ENCODE measurements at places on chromosomes 1 and 21.

GRCh38 chr1:180250883-180251509, 20.9 kb downstream of the LHX4 start:
- DNase-seq = no peak

GRCh38 chr1:54009406-54009805, 8.6 kb downstream of the LDLRAD1 start:
- no peak for DNase-seq

GRCh38 chr1:192512426-192513162, 63.0 kb upstream of the RGS1 start:
- no peak for DNase-seq

DNA sequence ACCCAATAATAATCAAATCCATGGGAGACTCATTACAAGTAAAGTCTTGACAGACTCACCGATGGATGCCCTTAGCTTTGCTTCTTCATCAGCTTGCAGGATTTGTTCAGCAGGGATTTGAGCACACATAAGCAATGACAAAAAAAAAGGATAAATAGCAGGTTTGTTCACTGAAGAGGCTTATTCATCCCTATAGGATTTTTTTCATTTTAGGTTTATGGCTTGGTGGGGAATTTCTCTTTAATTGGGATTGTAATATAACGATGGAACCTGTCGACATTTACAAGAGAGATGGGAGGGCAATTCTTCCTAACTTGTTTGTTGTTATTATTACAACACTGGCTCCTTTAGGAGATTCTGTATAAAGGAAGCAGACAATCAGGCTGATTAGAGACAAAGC, 649.1 kb upstream of the PLXNA2 start:
- no peak for DNase-seq

DNA sequence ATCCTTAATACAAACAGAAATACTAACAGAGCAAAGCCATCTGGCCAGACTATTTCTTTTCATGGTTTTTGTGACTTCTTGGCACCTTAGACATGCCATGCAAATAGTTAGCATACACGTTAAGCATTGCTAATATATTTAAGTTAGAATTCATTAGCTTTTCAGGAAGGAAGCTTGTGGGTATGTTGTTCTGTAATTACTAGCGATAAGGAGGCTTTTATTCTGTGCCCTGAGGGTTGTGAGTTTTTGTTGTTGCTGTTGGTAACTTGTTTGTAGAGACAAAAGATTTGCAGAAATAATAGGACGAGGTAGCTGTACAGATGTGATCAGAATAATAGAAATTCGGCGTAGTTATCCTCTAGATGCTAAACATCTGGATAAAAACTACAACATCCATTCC, 305.3 kb downstream of the TM2D1 start:
- DNase-seq = no peak

DNA sequence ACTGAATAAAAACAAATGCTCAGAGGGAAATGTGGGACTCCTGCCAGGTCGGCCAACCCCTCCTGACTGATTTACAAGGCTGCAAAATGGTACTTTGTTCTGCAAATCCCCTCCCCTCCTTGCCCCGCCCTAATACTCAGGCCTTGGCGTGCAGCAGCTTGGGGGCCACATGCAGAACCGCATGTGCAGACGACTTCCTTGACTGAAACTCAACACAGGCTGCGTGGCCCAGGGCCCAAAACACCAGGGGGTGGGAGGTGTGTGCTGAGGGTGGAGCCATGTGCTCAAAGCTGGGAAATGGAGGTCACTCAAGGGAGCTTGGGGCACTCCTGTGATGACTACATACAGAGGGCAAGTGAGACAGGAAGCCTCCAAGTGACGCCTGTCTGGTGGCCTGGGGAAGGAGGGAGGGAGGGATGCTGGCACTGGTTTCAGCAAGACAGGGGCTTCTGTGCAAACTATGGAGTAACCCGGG, 87.2 kb downstream of the MRPL37 start:
- no peak for DNase-seq

DNA sequence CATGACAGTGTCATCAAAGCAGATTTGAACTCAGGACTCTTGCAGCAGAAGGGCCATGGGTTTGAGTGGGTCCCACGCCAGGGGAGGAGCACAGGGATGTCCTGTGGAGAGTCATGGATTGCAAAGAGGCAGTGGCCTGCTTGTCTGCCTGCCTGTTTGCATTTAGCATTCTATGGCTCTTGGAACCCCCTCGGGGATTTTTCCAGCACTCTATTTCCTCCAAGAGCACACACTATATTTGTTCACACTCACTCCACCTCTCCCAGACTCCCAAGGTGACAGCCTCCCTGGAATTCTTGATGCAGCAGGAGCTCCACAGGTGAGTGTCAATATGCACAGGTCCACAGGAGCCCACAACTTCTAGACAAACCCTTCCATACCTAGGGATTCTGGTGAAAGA, 73.1 kb upstream of the LRRN2 start:
- DNase-seq = no peak

GRCh38 chr1:155177192-155177917, 3.7 kb downstream of the TRIM46 start:
- DNase-seq = no peak

DNA sequence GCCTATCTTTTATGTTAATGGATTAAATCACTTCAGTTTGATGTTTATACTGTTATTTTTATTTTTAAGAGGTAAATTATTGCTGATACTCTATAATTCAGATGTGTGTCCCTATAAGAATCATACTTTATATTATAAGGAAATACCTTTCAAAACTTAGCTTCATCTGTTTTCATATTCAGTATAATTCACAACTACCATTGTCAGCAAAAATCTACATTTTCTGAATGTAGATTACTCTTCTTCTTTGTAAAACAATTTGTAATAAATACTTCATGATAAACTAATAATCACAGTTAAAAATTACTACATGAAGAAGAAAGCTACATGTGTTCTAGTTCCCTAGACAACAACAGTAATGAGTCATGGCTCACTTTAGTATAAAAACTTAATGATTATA, 115.4 kb upstream of the SERTAD4 start:
- DNase-seq = no peak

GRCh38 chr1:235980976-235981375, 83.9 kb downstream of the NID1 start:
- no peak for DNase-seq

DNA sequence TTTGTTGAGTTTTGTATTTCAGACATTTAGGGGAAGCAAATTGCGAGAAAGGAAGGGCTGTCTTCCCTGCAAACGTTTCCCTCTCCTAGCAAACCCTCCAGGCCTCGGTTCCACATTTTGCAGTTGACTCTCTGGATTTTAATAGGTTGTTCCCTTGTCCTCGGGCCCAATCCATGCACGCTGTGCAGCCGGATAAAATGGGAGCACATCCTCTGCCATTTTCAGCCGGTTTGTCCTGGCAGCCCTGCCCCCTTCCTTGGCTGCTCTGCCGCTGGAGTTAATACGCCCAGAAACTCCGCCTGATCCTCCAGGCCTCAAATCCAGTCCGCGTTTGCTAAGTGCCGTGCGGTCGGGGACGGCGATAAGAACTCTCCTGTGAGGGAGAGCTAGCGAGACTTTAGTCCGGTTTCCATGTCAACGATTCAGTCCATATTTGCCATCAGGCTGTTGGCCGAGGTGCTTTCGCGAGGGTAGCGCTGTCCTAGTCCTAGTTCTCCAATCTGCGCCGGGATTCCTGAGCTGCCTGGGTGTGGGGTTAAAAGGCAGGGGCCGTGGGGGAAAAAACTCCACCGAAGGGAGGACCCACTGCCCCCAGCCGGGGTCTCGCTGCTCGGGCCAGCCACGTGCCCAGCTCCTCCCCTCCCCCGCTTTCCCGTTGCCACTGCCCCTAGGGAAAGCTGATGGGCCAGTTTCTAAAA, 2.9 kb upstream of the ARID1A start:
- peak; percentile 97 for DNase-seq

DNA sequence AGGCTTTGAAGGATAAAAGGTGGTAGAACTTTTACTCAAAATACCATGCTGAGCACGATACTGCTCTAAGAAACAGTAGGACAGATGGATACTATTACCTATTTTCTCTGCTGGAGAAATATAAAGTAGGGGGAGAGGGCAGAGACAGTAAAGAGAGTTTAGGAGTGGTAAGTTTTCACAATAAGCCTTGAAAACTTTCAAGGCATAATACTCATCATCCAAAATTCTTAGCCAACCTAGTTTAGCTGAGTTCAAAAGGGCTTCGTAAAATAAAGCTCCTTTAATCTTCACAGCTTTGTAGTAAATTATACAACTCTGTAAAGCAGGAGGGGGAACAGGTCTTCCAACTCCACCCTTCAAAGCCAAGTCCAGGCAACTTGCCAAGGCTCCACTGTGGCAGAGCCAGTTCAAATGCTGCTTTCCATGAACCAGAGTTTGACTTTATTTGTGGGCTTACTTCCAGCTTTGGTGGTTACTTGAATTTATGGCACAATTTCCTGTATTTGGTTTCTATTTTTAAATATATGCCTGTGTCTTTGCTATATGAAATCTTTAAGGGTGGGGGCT, 15.5 kb downstream of the TEX38 start:
- no peak for DNase-seq

DNA sequence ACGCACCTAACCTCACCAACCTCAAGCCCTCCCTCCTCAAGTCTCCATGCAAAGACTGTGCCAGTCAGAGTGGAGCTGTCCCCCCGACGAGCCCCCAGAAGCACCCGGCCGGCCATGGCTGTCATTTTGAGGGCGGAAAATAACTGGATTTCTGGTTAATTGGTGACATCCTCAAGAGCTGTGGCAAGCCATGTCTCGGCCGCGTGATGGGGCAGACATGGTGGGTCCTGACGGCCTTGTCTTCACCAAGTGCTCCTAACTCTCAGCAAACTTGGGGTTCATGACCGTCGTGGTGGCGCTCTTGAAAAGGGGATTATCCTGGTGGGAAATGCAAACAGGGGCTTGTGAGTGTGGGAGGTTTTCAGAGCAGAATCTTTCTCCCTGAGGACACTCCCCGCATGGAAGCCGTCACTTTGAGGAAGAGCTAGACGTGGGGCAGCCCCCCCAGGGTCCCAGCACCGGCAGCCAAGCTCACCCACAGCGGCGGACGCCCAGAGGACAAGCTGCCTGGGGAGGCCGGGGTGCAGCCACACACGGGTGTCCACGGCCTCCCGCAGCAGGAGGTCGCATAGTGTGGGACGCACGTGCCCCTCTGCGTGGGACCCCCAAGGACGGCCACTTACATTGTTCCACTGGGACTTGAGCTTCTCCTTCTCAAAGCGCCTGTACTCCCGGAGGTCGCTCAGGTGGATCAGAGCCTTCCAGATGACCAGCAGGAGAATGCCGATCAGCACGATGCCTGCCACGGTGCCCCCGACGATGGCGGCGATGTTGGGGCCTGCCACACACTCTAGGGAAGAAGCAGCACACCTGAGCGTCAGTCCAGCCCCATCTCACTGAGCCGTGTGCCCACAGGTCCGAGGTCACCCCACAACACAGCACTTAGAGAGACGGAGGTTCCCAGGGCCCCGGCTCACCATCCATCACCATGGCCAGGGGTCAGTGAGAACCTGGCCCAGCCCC, 12.9 kb upstream of the PTTG1IP start:
- no peak for DNase-seq
